ENCODE measurements at places on chromosomes 3 and 15.

- DNase-seq = no peak
Observed at GRCh38 chr15:57227166-57227565, 149.1 kb upstream of the CGNL1 start.

DNA sequence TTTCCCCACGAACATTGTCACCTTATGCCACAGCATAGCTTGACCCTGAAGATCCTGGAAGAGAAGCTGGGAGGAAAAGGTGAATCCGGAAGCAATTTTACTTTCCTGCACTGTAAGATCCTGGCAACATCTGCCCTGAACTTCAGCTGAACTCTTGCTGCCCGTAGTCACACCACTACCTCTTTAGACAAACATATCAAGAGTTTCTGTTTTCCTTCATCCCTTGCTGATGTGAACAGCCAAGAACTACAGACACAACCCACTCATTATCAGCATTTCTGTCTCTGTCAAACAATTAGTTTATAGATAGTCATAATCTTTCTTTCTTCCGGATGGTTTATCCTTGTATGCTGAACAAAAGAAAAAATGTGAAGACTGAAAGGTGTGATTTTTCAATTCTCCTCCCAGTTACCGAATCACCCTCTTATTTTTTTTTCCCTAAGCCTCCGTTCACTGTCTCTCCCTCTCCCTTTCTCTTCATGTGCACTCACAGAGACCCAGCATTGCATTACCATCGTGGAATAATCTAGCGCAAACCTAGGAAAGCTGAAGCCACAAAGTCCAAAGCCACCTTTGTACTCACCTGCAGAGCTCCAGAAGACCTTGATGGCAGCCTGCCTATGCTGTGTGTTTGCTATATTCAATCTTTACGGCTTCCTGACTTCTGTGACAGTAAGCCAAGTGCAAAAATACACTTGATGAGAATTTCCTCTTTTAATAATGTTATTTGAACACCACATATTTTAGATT is 229.2 kb downstream of the CDIN1 start:
- DNase-seq = no peak

DNA sequence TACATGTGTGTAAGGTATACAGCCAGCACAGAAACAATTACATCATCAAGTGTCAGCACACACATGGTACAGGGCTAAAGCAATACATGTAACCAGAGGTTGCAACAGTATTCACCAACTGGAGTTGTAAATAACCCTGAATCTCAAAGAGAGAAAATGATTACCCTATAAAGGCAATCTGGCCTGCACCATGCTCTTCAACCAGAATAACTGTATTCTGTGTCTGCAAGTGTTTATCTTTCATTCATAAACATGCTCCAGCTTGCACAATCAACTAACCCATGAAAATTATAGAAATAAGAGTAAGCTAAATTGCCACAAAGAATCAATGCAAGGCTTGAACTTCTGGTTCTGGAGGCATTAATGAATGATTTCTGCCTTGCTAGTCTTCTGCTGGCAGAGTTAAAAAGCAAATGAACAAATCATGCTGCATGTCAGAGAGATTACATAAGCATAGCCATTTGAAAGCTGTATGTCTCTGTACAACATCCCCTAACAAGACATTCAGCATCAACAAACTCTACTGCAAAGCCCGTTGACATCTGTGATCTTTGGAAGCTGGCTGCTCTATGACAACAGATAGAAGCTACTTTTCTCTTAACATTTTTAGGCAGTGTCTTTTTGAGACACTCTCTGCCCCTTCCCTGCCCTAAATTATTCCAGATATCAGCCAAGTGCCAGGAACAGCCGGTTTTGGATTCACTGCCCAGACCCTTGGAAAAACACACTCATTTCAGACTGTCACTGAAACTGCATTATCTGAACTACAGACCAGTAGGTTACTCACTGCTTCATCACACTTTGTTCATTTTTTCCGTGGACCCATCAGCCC is 871.0 kb downstream of the OTOL1 start:
- DNase-seq = no peak

- no peak for DNase-seq
Observed at GRCh38 chr3:30324587-30324986, 281.8 kb upstream of the TGFBR2 start.

- DNase-seq = no peak
Observed at GRCh38 chr3:8482960-8483665, 18.5 kb upstream of the LMCD1 start.

DNA sequence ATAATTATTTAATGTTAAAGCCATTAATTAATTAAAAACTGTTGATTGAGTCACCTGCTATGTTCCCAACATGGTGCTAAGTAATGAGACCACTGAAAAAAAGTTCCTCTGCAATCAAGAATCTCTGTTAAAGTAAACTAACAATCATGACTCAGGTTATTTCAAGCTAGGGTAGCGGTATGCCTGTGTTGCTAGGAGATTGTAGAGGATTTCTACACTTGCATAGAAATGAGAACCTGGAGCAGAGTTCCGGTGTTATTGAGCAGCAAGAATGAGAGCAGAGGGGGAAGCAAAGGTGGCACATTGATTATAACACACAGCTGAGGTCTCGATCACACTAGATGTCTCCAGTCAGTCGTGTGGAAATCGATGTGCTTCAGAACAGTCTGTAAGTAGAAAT is 41.4 kb downstream of the C3orf85 start:
- DNase-seq = no peak

GRCh38 chr15:25710184-25710583 is 152.9 kb downstream of the ATP10A start:
- DNase-seq = no peak
